ENCODE measurements at places on chromosomes 11 and 22.

GRCh38 chr11:123859731-123860130 is 25.7 kb downstream of the TMEM225 start:
- no peak for DNase-seq

GRCh38 chr11:115616971-115617370 is 112.8 kb upstream of the CADM1 start:
- DNase-seq = no peak

DNA sequence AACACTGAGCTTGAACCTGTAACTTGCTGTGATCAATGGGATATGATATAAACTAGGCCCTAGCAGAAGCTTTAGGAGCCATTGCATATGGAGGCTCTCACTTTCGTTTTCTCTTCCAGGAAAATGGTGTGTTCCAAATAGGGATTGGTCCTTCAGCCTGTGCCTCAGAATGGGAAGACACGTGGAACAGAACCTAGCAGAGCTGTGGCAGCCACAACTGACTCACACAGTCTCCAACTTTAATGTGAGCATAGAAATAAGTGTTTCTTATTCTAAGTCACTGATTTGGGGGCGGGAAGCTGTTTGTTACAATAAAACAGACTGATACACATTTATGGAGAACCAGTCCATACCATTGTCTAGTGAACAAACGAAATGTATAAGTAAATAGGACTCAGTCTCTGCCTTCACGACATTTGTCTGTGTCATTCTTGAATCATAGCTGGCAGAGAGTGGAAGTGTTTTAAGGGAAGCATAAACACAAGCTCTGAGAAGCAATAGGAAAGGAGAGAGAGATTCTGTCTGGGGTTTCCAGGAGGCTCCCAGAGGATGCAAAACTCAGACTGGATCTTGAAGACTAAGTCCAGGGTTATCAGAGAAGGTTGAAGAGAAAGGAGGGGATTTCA is 97.3 kb downstream of the GALNT18 start:
- DNase-seq = no peak

DNA sequence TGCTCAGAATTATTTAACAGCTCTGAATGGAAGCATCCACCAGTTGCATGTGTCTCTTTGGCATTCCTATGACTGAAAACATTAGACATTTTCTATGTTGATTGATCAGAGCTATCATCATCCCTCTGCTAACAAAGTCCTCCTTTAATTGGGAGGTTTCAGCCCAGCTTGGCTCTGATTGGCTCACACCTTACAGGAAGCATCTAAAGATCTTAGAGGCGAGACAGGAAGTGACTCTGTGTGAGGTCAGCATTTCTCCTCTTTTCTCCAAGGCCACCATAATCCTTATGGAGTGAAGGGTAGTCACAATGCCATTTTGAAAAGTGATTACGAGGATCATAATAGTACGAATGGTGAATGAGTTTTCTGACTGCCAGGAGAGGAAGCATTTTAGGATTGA is 260.8 kb downstream of the MIAT start:
- no peak for DNase-seq

DNA sequence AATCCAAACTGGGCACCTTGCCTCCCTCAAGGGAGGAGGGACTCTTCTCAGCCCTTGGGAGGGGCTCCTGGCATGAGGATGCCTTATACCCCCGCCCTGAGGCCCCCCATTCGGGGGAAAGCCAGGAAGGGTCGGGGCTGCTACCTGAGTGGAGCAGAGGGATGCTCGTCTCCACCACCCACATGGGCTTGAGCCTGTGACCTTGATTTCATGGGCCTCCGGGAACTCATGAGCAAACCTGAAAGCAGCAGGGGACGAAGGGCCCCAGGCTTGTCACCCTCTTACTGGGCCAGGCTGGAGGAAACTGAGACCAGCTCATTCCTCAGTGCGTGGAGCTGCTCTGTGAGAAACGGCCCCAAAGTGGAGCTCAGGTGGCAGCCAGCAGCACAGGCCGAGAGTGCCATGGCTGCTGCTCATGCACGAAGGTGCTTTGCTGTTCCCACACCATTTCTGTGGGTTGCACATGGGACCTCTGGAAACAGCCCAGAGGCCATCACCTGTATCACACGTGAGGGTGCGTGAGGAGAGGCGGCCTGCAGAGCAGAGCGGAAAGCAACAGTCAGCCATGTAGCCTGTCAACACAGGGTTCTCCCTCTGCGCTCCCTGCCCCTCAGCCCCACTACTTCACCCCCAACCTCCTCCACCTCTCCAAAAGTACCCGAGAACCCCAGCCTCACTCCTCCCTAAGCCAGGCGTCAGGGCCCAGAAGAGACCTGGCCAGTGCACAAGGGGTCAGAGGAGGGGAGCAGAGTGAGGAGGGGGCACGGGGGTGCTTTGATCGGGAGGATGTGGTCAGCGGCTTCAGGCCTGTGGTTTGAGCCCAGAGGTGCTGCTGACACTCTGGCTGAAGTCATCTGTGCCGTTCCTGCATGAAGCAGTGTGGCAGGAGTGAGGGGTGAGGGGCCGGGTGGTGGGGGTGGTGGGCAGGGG is 14.1 kb upstream of the IL2RB start:
- no peak for DNase-seq

DNA sequence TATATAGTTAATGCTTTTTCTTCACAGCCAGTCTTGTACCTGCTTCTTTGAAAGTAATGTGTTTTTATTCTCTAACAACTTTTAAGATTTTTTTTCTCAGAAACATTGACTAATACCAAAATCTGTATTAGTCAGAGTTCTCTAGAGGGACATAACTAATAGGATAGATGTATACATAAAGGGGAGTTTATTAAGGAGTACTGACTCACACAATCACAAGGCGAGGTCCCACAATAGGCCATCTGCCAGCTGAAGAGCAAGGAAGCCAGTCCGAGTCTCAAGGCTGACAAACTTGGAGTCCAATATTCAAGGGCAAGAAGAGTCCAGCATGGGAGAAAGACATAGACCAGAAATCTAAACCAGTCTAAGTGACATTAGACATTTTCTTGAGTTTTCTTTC is 140.0 kb downstream of the RAB38 start:
- no peak for DNase-seq

GRCh38 chr22:39434243-39434653 is 22.6 kb upstream of the MGAT3 start:
- no peak for DNase-seq

DNA sequence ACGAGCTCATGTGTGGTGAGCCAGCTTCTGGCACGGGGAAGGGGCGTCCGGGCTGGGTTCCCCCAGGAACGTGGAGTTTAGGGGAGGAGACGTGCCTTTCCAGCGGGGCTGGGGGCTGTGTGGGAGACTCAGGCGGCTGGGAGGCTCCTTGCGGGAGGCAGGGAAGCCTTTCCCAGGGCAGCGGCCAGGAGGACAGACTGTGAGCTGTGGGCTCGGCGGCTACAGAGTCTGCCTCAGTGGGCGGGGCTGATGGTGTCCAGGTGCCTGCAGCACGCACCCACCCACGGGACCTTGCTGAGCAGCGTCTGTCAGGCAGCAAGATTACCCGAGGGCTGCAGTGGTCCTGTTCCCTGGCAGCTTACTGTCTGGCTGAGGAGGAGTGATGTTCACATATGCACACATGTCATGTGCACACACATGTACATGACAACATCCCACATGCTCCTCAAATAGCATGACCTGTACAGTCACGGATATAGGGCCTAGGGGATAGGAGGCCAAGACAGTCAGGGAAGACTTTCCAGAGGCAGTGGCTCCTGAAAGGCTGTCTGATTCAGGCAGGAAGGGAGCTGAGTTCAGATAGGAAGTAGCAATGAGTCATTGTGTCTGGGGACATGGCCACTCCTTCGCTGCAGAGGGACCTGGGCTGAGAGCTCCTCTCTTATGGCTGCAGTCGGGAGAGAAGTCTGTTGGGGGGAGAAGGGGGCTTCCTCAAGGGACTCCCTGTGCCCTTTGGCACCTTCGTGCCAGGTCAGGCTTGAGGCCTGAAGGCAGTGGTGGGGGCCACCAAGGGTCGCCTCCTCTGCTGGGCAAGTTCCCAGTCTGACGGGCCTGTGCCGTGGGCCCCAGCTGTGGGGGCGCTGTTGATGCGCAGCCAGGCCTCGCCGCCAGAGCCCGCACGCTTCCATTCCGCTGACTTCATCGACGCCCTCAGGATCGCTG is 23.3 kb upstream of the PPP6R3 start:
- no peak for DNase-seq

DNA sequence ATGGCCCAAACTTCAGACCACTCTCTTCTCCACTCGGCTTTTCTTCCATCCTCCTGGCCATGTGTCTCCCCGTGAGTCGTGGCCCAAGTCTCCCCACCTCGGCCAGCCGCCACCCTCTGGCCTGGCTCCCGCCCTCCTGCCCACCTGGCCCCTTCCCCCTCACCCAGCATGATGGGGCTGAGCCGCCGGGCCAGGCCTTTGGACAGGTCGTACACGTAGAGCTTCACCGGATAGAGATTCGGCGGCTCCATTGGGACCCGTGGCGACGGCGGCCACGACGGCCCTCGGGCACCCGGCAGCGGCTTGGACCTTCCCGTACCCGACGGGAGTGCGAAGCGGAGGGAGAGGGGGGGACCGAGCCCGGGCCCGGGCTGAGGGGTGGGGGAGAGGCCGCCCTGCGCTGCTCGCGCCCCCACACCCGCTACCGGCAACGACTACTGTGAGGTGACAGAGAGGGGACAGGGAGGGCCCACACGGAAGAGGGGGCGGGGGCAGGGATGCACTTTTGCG is at the start of gene DESI1:
Gene DESI1 (minus strand): TSS at position 455 of the 510 bp plus-strand sequence. CDS start 204 bp downstream, at position 251.
- peak; percentile 34 for DNase-seq

DNA sequence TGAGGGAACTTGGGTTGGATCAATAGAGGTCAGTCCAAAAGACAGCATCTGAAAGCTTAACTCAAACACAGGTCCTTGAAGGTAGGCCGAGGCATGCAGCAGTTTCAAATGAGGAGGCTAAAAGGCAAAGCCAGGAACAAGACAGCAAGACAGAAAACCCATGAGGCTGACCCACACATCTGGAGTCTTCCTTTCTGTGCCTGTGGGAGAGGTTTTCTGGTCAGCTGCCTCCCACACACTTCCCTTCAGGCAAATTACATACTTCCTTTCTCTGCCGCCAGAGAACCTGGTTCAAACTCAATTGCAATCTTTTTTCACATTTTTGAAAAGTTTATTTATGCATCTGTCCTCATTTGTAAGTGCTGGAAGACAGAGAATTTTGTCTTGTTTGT is 29.8 kb upstream of the CRTAM start:
- no peak for DNase-seq

DNA sequence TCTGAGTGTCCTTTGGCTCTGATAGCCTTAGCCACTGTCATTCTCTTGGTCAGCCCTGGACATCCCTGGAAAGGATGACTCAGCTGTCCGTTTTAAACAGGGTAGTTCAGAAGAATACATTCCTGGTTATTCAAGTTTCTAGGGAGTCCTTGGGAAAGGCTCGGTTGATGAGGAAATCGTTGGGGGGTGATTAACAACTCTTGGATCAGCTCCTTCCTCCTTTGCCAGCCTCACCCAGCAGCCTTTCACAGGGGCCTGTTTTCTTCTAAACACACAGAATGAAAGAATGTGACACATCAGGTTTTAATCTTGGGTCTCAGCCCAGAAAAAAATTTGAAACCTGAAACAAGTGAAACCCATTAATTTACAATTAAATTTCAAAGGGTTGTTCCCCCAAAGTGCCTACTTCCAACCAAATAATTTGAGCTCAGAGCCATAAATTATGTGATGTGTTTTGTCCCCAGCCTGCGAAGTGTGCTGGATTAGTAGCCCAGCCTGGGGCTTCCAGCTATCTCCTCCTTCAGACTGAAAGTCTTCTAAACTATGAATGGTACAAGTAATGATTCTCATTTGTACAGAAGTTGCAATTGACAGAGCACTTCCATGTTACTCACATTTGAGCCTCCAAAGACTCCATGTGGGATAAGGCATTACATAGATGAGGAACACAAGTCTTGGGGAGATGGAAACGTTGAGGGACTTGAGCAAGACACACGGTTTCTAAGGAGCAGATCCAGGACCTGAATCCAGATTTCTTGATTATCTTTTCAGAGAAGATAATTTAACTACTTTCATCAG is 19.3 kb upstream of the MRGPRX2 start:
- DNase-seq = no peak
